ENCODE measurements at places on chromosomes 6 and 20.

- no peak for DNase-seq
Observed at GRCh38 chr20:3934624-3935023, 45.4 kb downstream of the PANK2 start.

GRCh38 chr6:73516514-73517489 lies 4.0 kb downstream of the EEF1A1 start:
- DNase-seq: peak; percentile 17

DNA sequence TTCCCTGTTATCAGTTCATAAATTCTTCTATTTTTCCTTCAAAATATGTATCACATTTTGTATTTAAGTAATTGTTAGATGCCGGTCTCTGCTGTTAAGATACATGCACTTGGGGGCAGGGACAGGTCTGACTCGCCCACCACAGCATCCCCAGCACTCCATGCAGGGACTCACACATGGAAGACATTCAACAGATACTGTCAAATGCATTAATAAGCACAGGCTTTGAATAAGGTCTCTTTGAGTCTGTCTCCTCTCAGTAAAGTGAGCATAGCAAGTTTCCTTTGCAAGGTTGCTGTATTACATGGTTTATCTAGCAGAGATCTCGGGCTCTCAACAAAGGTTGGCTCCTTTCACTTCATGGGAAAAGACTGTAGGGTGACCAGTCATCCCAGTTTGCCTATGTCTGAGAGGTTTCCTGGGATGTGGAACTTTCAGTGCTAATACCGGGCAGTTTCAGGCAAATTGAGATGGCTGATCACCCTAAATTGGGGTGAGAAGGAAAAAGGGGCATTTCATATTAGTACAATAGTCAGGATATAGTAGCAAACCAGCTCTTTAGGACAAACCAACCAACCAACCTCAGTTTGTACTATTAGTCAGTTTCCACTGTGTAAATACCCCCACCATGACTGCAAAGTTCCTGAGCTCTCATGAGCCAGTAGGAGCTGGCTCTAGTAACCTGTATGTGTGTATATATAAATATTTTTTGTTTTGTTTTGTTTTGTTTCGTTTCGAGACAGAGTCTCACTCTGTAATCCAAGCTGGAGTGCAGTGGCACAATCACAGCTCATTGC lies 15.0 kb downstream of the JPH2 start:
- DNase-seq: no peak

DNA sequence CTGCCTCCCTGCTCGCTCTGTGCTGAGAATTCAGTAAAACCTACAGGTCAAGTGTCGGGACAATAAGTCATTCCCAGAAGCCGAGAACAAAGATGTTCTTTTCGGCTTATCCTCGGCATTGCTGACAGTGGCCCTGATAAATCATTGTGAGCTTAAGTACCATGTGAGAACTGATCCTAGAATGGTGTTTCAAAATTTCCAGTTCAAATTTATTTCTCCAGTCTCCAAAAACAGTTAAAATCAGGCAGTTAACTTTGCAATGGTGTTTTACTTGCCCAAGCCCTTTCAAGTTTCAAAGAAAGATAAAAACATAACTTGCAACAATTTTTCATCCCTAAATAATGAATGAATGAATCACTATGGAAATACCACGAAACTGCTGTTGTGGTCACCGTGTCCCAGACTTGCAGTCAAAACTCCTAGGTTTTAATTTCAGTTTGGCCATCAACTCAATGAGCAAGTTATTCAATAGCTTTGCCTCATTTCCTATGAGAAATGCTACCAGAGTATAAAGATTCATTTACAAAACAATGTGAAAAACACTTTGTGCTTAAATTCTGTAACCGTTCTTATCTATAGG lies 4.3 kb downstream of the ATP5F1E start:
- DNase-seq: no peak

DNA sequence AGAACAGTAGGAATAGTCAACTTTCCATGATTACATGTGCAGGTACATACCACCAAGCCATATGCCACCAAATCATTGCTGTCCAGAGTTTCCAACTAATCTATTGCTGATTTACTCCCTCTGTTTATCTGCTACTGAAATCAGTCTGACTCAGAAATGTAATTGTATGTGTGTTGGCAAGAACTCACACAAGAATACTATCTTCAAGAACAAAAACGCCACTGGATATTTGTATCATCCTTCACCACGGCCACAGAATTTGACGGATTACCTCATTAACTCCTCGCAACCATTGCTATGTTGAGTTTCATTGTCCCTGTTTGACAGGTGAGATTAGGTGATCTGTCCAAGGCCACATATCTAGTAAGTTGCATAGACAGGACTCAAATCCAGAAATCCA lies 159.2 kb downstream of the GMPR start:
- DNase-seq: no peak

GRCh38 chr6:156934069-156934460 lies 156.9 kb downstream of the ARID1B start:
- DNase-seq: no peak

GRCh38 chr20:15930311-15931305 lies 642.6 kb downstream of the KIF16B start:
- no peak for DNase-seq

DNA sequence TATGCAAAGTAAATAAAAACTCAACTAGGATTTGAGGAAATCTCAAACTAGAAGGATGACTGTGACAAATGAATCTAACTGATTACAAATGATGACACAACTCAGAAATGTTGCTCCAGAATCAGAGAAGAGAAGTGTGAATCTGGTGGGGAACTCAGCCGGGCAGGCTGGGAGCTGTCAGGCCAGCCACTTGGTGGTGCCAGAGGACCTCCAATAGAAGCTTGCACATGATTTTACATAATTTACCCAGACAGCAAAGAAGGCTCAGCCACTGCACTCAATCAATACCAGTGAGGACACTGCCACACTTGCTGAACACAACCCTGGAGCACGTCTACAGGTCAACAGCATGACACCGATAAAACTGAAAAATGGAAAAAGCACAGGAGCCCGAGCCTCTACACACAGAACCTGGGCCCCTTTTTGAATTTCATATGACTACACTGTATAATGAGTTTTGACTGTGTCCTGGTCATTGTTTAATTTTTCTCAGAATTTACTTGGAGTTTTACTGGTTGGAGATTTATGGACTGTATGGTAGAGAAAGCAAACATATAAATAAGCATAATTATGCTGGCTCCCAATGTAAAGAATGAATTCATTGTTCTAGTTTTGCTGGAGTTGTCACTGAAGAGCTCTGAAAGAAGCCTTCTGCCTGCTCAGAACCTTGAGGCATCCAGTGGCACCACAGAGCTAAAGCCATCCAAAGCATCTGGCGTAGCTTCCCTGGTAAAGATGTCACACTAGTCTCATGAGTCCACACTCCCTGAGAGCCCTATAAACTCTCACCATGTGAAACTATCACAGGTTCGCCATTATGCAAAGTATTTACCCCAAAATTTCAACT lies 296.5 kb downstream of the THBS2 start:
- DNase-seq: peak; percentile 79
